ENCODE measurements at places on chromosomes 7 and 10. TPM values are rescaled to one million over a fixed set of nuclear protein-coding genes. Genes with fewer than 3 reads are reported as not detected.

- DNase-seq = no peak
Measured at GRCh38 chr7:36245684-36246299, 92.7 kb downstream of the EEPD1 start.

DNA sequence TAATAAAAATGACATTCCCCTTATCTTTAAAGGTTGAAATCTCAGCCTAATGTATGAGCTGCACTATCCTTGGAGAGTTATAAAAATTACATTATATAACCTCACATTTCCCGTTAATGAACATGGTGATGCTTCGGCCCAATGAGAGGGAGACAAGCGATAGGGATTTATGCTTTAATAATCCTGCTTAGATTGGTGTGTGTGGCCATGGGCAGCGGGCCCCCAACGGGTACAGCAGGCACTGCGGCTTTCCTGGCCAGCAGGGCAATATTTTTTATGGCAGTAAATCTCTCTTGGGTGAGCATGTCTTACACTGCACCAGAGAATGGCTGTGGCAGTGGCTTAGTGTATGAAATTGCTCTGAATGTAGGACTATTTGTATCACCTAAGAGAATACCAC is 246.3 kb downstream of the GFRA1 start:
- no peak for DNase-seq

DNA sequence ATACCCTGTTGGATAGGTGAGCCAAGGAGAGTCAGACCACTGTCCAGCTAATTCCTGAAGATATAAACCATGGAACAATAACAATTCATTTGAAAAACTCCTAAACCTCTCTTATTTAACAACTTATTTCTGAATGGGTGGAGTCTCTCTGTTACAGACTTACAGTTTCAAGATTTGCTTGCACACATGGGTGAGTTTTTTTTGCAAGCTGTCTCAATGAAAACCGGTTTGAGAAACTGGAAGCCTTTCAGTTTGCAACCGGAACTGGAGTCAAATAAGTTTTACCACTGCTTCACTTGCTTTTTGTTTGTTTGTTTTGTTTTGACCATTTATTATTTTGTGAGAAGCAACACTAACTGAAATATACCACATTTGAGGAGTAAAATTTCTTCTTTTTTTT is 243.8 kb downstream of the MTERF1 start:
- no peak for DNase-seq

- DNase-seq = no peak
Measured at GRCh38 chr7:151053096-151053495, 4.6 kb downstream of the CDK5 start.

- DNase-seq = no peak
Measured at GRCh38 chr7:81433206-81433605, 336.6 kb downstream of the HGF start.

DNA sequence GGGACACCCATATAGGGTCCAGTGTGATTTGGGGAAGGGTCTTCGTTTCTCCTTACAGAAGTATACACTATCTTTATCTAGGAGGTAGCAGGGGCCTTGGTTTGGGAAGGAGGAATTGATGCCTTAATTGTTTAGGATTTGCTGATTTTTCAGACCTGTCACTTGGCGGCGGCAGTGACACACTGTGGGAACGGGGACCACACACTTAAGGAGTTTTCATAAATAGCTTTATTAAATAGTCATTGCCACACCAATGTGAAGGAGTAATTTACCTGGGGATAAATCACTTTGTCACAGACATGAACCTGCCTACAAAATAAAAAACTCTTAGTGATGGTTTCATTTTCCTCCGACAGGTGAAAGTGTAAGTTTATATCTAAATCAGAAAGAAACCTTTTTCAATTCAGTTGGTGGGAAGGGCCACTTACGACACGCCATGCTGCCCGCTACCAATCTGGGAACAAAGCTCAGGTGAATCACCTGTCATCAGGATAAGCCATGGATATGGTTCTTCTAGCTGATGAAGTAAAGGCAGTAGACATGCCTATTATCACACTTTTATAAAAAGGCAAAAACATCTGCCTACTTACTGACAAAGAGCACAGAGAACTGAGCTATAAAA is 12.3 kb upstream of the ENO4 start:
- DNase-seq = no peak

GRCh38 chr7:24980534-24981170 is 674 bp upstream of the OSBPL3 start:
- DNase-seq = no peak

DNA sequence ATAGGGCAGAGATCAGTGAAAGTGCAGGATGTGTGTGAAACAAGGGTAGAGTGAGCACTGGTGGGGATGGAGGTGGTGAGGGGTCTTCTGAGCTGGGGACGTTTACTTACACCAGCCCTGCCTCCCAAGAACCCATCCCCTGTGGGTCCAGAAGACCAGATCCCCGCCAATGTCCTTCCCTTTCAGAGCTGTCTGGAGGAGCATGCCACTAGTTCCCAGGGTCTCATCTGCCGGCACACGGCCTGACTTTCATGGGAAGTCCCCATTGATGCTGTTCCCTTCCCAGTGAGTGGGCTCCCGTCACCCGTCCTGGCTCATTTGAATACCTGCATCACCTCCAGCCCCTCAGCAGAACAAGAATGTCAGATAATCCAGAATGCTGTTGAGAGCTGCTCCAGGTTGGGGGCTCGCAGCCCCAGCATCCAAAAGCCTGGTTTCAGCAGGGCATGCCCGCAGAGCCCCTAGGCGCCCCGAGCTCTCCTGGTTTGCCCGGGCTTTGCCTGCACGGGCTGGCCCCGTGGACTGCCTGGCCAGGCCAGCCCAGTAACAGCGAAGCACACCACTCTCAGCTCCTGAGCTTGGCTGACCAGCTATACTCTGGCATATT is 246.7 kb downstream of the MGMT start:
- no peak for DNase-seq

DNA sequence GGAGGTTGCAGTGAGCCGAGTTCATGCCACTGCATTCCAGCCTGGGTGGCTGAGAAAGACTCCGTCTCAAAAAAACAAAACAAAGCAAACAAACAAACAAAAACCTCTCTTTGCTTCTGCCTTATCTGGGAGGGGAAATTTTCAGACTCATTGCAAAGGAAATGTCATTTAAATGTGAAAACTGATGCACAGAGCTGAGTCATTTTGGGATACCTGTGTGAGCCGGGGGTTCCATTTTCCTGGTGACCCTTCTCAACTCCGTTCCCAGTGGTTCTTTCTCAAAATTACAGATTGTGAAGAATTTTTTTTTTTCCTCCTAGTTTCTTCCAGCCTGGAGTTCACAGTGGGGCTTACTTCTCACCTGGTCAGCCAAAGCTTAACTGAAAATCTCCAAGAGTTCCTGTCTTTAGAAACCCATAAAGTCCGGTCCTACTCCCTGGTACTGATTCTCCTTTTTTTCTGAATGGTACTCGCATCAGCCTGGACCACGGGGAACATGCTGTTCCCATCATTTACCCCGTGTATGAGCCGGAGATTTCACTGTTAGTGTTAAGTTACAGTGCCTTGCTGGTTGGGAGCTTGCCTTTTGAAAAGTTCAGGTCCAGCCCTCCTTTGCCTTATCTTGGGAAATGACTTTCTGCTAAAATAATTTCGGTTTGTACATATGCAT is 56.9 kb downstream of the RBM20 start:
- no peak for DNase-seq

DNA sequence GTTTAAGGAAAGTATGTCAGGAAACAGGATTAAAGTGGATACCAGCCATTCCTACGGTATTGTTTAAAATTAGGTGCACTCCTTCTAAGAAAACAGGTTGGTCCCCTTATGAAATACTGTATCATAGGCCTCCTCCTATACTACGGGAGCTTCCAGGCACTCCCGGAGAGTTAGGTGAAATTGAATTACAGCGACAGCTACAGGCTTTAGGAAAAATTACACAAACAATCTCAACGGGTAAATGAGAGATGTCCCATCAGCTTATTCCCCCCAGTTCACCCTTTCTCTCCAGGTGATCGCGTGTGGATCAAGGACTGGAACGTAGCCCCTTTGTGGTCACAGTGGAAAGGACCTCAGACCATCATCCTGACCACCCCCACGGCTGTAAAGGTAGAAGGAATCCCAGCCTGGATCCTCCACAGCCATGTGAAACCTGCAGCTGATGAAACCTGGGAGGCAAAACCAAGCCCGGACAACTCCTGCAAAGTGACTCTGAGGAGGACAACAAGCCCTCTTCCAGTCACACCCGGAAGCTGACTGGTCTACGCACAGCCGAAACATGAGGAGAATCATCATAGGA is 25.1 kb upstream of the GHITM start:
- peak; percentile 26 for DNase-seq

GRCh38 chr10:98910048-98910447 is 325.6 kb downstream of the HPSE2 start:
- no peak for DNase-seq

DNA sequence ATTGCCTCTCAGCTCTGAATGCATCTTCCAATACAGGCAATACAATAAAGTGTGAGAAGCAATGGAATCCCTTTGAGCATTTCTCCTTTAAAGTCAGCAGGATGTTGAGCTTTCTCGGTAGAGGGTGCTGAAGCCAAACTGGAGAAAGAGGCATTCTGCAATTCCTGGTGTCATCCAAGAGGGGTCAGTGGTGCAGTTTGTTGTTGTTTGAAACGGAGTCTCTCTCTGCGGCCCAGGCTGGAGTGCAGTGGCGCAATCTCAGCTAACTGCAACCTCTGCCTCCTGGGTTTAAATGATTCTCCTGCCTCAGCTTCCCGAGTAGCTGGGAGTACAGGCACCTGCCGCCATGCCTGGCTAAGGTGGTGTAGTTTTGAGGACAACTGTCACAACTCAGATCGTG is 486.5 kb downstream of the CALN1 start:
- no peak for DNase-seq

- no peak for DNase-seq
Measured at GRCh38 chr7:80287400-80288174, 153.0 kb downstream of the GNAI1 start.

The UCN3 gene
- not detected for total RNA-seq

The LAMB4 gene
- not detected for total RNA-seq

The CHAT gene
- total RNA-seq = not detected

The HOXA3 gene
- total RNA-seq = 13.8 TPM

Data from PC-3 (cell line).